Tibial artery (tissue), 4 donors: ENCODE measurements at places on chromosomes 12 and 14.

GRCh38 chr14:63404906-63405305 lies 86.2 kb upstream of the GPHB5 start:
- DNase-seq = no peak

DNA sequence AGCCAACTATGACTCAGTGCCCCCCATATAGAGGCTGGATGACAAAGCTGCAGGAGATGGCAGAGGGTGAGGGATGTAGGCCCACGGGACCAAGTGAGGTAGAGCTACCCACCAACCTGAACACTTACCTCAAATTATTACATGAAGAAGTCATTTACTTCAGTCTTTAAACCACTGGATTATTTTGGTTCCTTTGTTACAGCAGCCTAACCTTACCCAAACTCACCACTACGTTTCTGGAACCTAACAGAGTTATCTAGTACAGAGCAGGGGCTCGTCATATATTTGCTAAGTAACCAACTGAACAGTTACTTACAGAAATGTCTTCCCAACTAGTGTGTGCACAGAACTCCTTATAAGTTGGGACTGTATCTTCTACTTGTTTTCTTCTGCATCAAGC lies 85.2 kb upstream of the IGF1 start:
- DNase-seq = no peak

DNA sequence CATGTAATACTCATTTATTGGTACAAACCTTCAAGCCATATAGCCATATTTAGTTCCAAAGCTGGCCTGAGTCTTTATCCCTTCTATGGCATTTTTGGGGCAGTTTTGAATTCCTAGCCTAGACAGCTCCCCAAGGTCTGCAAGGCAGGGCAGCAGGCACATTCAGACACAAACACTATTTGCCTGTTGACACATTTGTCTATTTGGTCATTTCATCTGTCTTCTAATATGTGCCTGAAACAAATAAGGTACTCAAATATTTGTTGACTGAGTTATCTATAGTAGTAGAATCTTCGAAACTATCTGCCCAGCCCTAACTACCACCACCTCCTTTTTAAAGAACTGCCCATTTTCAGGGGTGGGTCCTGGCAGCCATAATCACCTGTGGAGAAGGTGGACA lies 9.3 kb downstream of the PPM1H start:
- no peak for DNase-seq

DNA sequence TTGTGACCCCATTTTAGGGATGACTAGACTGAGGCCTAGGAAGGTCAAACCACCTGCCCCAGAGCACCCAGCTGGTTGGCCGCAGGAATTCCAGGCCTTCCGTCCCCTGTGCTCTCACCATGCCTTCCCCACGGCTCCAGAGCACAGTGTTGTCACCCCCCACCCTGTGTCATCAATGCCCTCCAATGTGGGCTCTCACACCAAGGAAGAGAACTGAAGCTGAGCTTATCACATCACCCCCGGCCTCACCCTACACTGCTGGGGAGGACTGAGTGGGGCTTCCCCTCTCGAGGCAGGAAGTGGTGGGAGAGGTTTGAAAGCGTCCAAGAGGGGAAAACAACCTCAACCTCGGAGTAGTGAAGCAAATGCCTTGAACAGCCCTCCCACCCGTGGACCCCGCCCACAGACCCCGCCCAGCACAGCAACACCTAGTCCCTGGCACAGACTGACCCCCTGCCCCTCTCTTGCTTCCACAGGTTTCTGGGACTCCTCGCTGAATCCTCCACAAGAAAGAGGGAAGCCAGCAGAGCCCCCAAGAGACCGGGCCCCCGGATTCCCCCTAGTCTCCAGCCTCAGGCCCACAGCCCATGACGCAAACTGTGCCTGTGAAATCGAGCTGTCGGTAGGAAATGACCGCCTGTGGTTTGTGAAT lies 97.2 kb downstream of the LGMN start:
- no peak for DNase-seq

- no peak for DNase-seq
Measured at GRCh38 chr12:19576506-19577280, 137.4 kb downstream of the AEBP2 start.

GRCh38 chr14:92384461-92385133 lies 61.6 kb downstream of the SLC24A4 start:
- DNase-seq = no peak

DNA sequence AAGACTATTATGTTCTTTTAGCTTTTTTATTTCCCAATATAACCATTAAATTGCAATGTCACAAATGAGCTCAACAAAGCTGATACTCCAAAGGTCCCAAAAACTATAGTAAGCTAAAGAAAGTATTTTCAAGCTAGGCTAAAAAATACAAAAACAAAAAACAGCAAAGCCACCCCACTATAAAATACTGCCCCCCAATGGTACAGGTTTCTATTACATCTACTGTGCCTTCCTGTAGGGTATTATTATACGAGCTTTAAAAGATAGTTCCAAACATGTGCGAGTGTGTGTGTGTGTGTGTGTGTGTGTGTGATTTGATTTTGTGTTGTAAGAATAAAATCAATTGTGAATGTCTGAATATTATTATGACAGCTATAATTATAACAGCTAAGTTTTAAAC lies 1.1 kb downstream of the IFNG start:
- no peak for DNase-seq

DNA sequence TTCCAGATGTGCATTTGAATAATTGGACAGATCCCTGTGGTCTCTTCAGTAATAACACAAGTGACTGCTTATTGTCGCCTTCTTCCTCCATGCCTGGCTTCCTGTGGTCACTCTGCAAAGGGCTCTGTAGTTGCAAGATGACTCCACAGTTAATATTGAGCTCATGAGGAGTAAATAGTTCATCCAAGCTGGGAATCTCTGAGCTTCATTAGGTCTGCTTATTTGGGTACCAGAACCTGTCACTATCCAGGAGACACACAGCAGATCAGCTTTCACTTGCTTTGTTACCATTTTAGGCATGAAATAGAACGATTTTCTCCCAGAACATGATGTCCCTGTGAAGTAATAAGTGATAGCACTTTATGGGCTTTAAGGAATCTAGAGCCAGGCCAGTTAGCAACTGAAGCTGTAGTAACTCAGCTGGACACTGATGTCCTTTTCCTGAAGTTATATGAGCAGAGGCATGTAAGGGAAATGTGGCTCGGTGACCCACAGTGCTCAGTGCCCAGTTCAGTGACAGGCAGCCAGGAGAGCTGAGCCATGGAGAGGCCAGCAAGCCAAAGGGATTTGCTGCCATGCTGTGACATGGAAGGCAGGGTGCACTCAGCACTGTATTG lies 50.1 kb downstream of the CRADD start:
- no peak for DNase-seq

GRCh38 chr14:31941487-31941886 lies 135.6 kb upstream of the ARHGAP5 start:
- DNase-seq = no peak

- DNase-seq = no peak
Measured at GRCh38 chr14:72521045-72521444, 372.9 kb downstream of the DPF3 start.

DNA sequence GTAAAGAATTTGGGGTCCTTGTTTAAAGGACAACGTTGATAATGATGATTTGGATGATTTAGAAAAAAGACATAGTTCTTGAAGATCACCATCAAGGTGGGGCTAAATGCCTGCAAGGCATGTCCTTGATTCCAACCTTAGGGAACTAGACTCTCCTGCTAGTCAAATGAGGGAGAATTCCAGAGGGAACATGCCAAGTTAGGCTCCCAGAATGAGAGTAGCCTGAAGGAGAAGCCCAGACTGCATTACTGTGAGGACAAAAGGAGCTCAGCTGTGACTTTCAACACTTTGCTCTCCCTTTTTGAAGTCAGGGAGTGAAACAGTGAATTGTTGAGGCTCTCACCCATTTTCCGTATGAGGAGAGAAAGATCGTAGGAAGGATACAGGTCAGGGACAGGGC lies 95.2 kb upstream of the TBX3 start:
- DNase-seq = no peak

- no peak for DNase-seq
Measured at GRCh38 chr14:81655423-81656314, 122.0 kb upstream of the SEL1L start.

DNA sequence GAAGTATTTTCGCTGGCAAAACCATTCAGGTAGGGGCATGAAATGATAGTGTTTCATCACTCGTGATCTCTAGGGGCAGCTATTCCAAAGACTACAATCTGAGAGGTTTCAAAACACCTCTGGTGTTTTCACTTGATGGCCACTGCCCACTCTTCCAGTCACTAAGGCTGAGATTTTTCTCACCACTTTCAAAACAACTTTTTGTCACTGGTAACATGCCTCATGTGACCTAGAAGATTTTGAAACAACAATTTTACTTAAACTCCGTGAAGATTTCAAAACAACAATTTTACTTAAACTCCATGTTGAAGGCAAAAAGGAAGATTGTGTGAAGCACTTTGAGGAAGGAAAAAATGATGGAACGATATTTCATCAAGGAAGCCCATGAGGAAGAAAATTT lies 1.2 kb upstream of the IRAK3 start:
- DNase-seq = no peak

- DNase-seq = no peak
Measured at GRCh38 chr12:79983986-79984620, 49.2 kb upstream of the PPP1R12A start.

GRCh38 chr12:75634244-75635222 lies 123.1 kb upstream of the KRR1 start:
- no peak for DNase-seq

- DNase-seq = no peak
Measured at GRCh38 chr12:131980263-131980662, 30.5 kb downstream of the EP400 start.

DNA sequence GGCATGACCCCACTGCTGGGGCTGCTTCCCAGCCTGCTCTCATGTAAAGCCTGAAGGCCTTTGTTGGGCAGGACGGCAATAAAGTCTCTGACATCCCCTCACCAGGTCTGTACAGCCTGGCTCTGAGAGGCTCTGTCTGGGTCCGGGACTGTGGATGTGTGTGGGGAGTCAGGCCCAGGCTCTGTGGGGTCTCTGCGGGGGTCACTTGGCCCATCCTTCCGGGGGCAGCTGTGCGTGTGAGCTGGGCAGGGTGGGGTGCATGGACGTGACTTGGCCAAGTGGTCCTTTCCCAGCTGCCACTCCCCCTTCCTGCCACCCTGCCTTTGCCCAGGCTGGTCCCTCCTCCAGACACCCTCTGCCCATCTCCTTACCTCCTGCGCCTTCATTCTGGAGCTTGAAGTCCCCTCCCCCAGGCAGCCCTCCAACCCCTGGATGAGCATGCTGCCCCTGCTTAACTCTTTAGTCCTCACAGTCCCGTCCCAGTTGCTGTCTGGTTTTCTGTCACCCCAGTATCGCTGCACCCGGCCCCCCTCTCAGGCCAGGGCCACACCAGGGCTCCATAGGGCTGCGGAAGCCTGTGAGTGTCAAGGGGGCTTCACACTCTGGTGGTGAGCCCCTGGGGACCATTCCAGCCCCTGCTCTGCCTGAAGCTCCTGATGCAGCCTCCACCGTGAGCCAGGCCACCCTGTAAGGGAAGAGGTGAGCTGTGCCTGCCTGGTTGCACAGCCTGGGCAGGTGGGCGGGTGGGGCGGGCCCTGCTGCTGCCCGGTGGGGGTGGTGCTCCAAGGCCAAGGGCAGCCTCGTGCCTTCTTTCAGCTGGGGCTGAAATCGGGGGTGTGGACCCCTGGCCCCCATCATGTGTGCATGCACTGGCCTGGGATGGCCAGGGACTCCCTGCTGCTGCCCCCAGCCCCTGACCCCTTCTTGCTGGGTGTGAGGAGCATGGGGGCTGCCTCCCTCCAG lies 25.5 kb upstream of the KIF26A start:
- no peak for DNase-seq

GRCh38 chr12:111396726-111397445 lies 8.8 kb upstream of the SH2B3 start:
- peak; percentile 76 for DNase-seq

DNA sequence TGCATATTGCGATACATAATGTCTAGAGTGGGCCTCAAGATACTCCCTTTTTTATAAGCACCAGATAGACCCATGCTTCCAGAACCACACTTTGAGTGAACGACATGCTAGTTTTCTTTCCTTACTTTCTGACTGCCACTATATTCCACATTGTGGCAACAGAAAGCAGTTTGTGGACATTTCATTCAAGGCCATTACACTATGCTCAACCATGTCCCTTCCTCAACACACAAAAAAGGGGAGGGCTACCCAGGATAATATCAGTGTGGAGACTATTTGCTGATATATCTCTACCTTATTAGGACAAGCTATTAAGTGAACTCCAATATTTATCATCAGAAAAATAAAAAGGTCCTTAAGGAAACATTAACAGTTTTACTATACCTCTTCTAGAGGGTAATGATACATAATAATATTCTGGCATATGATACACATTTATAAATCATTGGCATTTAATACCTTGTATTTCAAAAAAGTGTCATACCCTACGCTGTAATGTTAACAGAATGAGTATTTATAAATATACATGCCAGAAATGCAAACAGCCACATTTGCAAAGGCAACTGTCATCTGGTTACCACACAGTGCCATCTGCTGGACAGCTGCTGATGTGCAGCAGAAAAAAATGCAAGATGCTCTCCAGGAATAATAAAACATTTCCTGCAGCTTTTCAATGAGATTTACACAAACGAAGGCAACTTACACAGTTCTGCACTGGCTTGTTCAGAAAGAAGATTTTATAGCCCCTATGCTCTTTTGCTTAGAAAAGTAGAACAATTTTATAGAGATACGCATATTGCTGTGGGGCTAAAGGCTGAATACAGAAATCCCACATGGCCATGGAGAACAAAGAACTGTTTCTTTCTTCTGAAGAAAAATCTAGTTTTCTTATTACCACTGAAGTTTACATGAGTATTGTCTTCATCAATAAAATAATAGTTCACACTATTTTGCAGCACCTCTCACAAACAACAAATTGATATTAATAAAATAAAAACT lies 182.2 kb upstream of the GRIP1 start:
- peak; percentile 62 for DNase-seq

GRCh38 chr12:114096461-114096860 lies 130.3 kb upstream of the RBM19 start:
- DNase-seq = no peak

GRCh38 chr14:75301666-75302325 lies 23.2 kb downstream of the FOS start:
- peak; percentile 60 for DNase-seq

DNA sequence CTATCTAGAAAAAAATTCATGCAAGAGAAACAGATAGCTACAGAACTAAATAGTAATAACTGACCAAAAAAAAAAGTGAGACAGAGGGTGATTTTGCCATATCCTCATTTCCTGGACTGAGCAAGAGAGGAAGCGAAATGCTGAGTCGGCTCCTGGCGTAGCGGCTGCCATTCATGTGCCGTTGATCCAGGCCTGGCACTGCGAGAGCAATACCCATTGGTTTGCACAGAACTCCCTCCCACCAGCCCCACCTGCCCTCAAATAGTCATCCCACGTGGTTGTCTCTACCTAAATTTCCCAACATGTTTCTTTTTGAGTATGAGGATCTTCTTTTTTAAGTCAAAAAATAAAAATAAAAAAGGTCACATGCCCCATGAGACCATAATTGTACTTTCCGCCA lies 9.4 kb upstream of the WNT5B start:
- DNase-seq = peak; percentile 65
